ENCODE measurements at places on chromosomes 4 and X.
A peak's percentile ranks its signal among the peaks of the same experiment; 100 is the strongest.

DNA sequence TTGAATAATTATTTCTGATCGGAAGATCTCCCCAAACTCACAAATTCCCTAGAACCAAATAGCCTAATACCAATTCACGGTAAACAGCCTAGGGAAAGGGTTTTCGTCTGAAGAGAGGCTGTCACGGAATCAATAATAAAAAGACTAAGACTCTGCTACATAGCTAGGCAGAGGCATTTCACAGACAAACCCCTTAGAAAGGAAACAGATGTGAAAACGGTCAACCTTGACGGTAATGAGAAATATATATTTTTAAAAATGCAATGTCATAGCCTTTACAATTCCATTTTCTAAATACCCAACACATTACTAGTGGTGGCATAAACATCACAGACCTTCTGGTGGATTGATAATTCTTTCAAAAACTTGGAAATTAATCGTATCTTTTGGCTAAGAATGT lies 28.4 kb downstream of the PROM1 start:
- DNase-seq, result no peak

GRCh38 chr4:71186566-71187403 lies 152.0 kb upstream of the SLC4A4 start:
- peak; percentile 6 for DNase-seq

- no peak for DNase-seq
Observed at GRCh38 chr4:54695788-54696187, 38.0 kb downstream of the KIT start.

DNA sequence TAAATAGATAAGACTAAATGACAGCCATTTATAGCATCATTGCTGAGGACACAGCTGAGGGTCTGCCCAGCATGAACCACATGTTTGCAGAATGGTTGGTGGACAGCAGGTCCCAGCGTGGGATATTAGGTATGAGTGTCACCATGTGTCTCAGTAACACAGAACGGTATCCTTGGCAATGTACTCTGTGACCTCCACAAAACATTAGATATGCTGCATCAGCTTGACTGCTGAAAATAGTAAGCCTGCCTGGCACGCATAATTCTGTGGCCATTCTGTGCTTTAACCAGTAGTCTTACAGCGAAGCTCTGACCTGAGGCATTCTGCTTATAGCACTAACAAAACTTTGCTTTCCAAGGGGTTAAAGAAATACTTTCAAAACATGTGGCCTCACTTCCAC lies 32.0 kb downstream of the LIMCH1 start:
- no peak for DNase-seq

GRCh38 chrX:63250253-63250868 lies 100.8 kb downstream of the SPIN4 start:
- DNase-seq, result peak; percentile 4

DNA sequence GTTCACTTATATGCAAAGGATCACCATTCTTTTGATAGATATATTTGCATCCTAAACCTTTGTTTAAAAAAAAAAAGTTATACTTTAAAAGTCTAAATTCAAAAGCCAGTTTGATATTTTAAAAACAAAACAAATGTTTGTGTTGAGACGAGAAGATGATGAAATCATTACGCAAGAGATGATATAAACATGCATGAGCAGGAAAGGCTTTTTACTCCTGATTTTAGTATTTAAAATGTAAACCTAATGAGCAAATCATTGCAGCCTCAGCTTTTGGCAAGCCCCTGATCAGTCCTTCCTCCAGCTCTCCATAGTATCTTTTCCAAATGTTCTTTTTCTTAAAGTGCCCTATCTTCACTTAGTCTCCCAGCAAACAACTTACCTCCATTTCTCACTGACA lies 115.6 kb downstream of the ARAP2 start:
- no peak for DNase-seq

DNA sequence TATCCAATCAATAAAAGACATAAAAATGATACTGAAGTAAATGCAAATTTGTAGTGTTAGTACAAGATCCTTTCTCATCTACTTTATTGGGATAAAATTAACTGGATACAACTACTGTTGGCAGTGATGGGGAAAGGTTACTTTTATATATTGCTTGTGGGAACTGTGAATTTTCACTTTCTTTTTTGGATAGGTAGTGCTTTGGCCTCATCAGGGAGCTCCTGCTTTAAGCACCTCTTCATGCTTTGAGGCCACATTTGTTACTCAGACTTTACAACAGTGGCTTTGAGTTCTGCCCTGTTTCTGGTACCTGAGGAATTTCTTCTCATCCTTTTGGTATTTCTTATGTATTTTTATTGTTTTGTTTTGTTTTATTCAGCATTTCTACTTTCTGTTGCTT lies 316.8 kb upstream of the ZCCHC13 start:
- DNase-seq, result no peak

- no peak for DNase-seq
Observed at GRCh38 chr4:110620691-110621327, 2.1 kb downstream of the PITX2 start.

- DNase-seq, result no peak
Observed at GRCh38 chr4:26484516-26484915, 5.8 kb downstream of the CCKAR start.

GRCh38 chrX:109709129-109709631 lies 23.9 kb downstream of the ACSL4 start:
- no peak for DNase-seq

GRCh38 chrX:21845096-21845495 lies 5.7 kb downstream of the MBTPS2 start:
- DNase-seq, result no peak

DNA sequence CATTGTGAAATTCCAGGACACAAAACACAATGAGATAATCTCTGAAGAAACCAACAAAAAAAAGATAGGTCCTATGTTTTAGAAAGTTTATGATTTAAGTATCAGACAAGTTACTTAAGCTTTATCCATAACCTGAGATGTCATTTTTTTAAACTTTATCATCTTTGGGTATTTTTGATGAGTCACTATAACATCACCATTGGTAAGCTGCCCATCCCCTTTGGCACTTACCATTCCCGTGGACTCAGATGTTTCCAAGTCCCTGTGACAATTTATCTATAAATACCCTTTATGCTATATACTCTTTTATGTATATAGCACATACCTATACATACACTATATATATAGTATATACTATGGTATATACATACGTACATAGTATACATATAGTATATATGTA lies 198.9 kb upstream of the GEMIN8 start:
- no peak for DNase-seq
